ENCODE measurements at places on chromosomes 11 and 22. TPM values are rescaled to one million over a fixed set of nuclear protein-coding genes. Genes with fewer than 3 reads are reported as not detected.
A peak's percentile ranks its signal among the peaks of the same experiment; 100 is the strongest.

Gene CCDC116
- 0.05 TPM for total RNA-seq

Gene FGF3
- not detected for total RNA-seq

Gene RIMBP3B
- total RNA-seq: not detected

Gene C1QTNF5
- 4.4 TPM for total RNA-seq

GRCh38 chr11:12042215-12042676 lies 33.8 kb upstream of the DKK3 start:
- H3K36me3 ChIP-seq: no peaks in the 10 kb centered on the region
- H3K4me1 ChIP-seq: peaks cover 7% of the 10 kb centered on the region
- H3K27ac ChIP-seq: no peak overlapping the region
- DNase-seq: no peak

DNA sequence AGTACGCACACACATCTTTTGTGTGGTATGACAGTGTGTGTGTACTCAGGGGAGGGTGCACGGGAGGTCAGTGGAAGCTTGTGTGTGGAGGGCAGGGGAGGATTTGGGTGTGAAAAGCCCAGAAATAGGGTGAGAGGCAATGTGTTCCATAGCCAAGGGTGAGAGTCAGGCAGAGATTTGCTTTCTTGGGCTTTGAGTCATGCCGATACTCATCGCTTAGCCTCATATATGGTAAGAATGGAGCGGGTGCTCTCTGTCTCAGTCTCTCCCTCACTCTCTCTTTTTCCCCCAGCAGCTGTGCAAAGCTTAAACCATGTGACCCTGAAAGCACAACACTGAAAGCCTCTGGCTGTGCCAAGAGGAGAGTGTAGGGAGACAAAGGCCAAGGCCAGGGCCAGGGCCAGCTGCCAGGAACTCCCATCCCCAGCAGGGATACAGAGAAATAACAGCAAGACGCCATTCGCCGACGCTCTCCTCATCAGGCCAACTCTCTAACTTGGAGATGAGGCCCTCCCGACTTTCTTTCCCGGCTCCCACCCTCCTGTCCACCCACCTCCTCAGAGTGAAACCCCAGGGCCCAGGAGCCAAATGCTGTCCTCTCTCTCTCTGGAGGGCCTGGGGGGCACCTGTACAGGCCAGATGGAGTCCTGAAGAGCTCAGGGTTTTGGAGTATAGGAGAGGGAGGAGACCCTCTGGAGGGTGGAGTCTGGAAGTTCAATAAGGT lies 20.3 kb upstream of the MICAL3 start:
- peak; percentile 73 for DNase-seq
- H3K27me3 ChIP-seq: no peaks in the 10 kb centered on the region
- no peaks in the 10 kb centered on the region for H3K36me3 ChIP-seq
- H3K27ac ChIP-seq: peak overlapping the region; percentile 54
- no peak overlapping the region for H3K4me3 ChIP-seq

DNA sequence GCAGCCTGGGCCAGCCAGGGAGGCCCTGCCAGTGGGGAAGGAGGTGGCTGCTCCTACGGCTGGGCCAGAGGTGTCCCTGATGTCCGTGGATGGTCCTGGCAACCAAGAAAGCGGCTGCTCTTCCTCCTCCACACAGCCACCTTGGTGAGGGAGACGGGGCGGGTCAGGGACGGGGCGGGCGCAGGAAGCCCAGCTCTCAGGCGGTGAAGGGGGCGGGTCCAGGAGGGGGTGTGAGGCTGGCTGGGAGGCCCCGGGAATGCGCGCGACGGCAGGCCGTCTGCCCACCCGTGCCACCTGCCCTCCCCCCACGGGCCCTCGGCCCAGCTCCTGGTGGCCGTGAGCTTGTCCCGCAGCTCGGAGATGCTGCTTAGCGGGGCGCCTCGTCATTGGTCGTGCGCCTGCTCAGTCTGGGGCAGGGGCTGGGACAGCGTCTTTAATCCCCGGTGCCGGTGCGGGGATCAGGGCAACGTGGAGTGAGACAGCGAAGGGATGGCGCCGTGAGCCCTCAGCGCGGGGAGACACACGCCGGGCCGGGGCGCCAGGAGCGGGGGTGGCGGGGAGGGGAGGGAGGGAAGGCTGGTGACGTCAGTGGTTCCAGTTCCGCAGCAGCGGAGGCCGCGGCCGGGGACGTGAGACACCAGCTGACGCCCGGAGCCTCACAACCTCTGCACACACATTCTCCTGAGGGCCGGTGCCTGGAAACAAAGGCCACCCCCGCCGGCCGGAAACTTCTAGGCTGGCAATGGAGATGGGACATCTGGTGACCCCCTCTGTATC lies 6.7 kb upstream of the BRSK2 start:
- no peaks in the 10 kb centered on the region for H3K36me3 ChIP-seq
- H3K27ac ChIP-seq: peak overlapping the region; percentile 28
- no peaks in the 10 kb centered on the region for H3K4me1 ChIP-seq
- peak; percentile 43 for DNase-seq
- H3K4me3 ChIP-seq: no peak overlapping the region
- no peaks in the 10 kb centered on the region for H3K27me3 ChIP-seq

DNA sequence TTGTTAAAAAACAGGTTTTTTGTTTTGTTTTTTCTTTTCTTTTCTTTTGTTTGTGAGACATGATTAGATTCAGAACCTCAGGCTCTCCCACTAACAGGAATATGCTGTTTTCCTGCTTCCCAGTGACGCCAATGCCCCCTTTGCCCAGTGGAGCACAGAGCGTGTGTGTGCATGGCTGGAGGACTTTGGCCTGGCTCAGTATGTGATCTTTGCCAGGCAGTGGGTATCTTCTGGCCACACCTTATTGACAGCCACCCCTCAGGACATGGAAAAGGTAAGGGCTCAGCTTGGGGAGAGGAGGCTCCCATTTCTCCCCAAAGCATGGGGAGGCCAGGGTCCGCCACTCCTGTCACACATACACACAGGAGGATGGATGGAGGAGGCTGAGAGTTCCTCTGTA lies 25.0 kb downstream of the CYB5R2 start:
- H3K4me1 ChIP-seq: no peaks in the 10 kb centered on the region
- H3K27me3 ChIP-seq: no peaks in the 10 kb centered on the region
- H3K4me3 ChIP-seq: no peak overlapping the region
- H3K36me3 ChIP-seq: peaks cover 48% of the 10 kb centered on the region

DNA sequence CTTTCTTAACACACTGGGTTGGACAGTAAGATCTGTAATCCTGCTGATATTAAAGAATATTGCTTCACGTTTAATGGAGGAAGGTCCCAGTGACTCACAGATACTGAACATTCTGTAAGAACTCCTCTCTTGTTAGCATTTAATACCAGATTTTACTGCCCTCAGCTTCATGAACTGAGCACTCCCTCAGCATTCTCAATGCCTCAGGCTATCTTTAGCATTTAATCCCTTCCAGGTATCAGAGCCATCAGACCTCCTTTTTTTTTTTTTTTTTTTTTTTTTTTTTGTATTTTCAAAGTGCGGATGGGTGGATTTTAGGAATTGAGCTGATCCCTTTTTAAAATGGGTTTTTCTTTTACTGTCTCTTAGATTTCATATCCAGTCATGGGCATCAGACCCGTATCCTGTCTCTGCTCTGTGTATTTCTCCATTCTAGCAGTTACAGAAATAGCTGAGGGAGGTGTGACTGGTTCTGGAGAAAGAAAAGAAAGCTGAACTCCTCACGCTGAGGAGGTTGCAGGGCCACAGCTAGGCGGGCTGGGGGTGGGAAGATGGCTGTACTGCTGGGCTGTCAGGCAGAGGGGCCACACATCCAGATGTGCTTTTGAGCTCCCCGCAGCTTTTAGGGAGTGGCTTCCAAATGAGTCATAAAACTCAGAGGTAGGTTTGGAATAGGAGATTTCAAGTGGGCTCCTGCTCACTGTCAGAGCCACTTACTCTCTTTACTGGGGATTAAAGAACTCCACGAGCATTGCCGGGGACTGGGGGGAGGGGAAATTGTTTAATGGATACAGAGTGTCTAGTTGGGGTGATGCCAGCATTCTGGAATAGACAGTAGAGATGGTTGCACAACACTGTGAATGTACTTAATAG lies 97.0 kb downstream of the SYT9 start:
- H3K27ac ChIP-seq: no peak overlapping the region
- H3K27me3 ChIP-seq: no peaks in the 10 kb centered on the region
- no peak overlapping the region for H3K4me3 ChIP-seq
- no peaks in the 10 kb centered on the region for H3K36me3 ChIP-seq
- H3K4me1 ChIP-seq: no peaks in the 10 kb centered on the region

- H3K36me3 ChIP-seq: no peaks in the 10 kb centered on the region
- peak overlapping the region; percentile 90 for H3K27ac ChIP-seq
- peaks cover 43% of the 10 kb centered on the region for H3K4me1 ChIP-seq
- no peak overlapping the region for H3K4me3 ChIP-seq
Observed at GRCh38 chr11:67466962-67467771, 1.9 kb downstream of the TMEM134 start.

Measured in liver (tissue), 10 donors.